Central memory CD4-positive, alpha-beta T cell (primary cell): ENCODE measurements at places on chromosomes 3 and 15.
A peak's percentile ranks its signal among the peaks of the same experiment; 100 is the strongest.

DNA sequence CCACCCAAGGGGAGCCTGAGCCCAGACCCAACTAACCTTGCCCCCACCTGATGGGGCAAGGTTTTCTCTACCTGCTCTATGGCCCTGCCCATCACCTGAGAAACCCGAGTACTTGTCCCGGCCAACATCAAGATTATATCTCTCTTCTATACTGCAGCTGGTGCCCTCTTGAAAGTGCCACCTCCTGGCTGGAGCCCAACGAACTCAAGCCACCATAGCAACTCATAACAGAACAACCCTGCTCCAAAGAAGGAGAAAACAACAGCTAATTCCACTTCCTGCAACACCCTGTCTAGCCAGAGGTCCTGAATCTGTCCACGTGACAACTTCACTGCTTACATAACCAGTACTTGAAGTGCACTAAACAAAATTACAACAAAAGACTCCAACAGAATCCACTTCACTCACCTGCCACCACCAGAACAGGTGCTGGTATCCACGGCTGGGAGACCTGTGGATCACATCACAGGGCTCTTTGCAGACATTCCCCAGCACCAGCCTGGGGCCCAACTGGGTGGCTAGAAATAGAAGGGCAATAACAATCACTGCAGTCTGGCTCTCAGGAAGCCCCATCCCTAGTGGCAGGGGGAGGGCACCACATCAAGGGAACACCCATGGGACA, 49.2 kb downstream of the PIERCE2 start:
- DNase-seq = no peak

DNA sequence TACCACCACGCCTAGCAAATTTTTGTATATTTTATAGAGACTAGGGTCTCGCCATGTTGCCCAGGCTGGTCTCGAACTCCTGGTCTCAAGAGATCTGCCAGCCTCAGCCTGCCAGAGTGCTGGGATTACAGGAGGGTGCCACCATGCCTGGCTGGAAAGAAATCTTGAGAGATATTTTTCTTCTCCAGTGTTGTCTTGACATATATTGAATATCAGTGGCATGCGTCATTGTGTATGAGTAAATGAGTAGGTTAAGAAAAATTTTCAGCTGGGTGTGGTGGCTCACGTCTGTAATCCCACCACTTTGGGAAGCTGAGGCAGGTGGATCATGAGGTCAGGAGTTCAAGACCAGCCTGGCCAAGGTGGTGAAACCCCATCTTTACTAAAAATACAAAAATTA, 3.5 kb upstream of the PIF1 start:
- DNase-seq = no peak

GRCh38 chr3:18758047-18758704, 333.0 kb upstream of the SATB1 start:
- peak; percentile 75 for DNase-seq

GRCh38 chr15:77505556-77505955, 84.9 kb downstream of the HMG20A start:
- no peak for DNase-seq

- no peak for DNase-seq
These were observed 14.3 kb upstream of the SLC9C1 start for GRCh38 chr3:112308151-112308911.

DNA sequence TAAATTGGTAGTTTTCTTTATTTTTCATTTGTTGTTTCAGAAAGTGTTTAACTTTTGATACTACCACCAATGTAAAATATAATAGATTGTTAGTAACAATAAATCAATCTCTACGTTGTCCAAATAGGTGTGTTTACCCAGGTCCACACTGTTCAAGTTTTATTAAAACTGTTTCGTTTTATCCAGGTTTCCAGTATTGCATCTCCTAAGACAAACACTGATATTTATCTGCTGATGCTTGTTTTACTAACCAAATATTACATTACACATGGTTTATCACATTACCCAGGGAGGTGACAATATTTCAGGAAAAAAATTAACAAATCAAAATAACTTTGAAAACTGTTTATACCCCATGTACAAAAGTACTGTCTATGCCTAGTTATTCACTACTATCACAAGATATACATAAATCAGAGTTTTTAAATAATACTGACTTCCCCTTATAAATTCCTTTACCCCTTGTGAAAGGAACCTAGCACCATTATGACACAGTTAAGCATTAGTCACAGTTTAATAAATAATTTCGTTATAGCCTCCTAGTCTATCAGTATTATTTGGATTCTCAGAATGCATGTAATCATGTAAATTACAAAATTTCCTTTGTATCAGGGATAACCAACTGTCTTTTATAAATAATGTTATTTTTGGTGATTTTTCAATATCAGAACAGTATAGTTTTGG, 205.3 kb downstream of the ZBTB20 start:
- no peak for DNase-seq

DNA sequence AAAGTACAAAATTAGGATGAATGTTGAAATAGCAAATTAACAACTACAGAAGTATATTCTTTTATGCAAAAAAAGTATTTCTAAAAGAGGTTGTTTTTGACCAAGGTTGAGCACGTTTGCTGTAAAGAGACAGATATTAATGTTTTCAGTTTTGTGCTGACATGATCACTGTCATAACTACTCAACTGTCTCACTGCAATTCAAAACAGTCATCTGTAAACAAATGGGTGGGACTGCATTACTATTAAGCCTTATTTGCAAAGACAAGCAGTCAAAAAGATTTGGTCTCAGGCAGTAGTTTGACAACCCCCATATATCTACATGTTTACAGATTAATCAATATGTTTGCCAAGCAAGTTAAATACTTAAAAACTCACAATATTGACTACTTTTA, 109.1 kb upstream of the ZNF385D start:
- DNase-seq = no peak

- DNase-seq = peak; percentile 72
These were observed at the start of gene IL5RA for GRCh38 chr3:3110299-3110630. IL5RA (minus strand) TSS chr3:3110374; CDS start chr3:3104984, 5,390 bp downstream.

DNA sequence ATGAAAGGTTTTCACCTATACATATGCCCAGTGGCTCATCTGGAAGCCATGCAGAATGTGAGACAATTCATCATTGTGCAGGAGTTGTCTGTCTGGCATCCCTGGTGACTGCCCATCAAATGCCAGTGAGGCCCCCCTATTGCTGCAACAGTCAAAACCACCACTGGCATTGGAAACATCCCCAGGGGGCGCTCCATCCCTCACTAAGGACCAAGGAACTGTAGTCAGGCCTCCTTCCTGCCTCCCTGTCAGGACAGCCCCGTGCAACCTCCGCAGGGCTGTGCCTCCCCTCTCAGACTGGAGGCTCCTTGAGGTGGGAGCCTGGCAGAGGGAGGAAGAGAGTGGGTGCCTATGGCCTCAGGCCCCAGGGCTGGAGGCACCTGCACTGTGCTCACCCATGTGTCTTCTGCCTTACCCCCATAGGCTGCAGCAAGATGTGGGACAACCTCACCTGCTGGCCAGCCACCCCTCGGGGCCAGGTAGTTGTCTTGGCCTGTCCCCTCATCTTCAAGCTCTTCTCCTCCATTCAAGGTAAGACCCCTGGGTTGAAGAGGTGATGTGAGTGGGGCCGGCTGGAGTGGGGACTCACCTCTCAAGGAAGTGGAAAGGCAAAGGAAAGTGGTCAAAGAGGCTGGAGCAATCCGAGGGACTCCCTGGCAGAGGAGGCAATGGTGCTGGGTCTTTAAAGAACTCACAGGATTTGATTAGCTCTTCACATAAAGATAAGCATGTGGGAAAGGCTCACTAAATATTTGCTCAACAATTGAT, 16.5 kb downstream of the VIPR1 start:
- peak; percentile 51 for DNase-seq

DNA sequence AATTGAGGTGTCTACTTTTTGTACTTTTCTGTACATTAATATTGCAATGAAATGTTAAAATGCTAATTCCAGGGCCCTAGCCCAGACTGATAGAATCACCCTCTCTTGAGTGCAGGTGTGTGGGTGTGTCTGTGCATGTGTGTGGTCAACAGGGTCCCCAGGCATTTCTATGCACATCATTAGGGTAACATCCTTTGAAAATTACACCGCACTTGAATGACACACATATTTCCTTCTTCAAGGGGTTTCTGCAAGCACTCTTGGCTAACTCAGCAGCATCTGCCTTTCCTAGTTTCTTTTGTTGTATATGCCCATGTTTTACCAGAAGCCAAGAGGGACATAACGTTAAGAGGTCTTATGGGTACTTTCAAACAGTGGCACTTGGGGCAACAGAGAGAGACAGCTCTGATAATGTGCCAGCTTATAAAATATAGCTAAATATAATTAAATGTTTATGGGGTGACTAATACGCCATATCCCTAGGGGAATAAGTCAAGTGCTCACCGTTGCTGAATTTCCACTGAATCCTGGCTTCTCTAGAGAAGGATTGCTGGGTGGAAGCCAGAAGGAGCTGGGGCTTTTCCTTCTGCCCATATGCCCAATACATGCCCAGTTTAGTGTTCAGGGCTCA, 54.5 kb upstream of the LRIG1 start:
- DNase-seq = no peak

- DNase-seq = peak; percentile 37
These were observed 45.3 kb upstream of the ARL6 start for GRCh38 chr3:97719156-97719821.

DNA sequence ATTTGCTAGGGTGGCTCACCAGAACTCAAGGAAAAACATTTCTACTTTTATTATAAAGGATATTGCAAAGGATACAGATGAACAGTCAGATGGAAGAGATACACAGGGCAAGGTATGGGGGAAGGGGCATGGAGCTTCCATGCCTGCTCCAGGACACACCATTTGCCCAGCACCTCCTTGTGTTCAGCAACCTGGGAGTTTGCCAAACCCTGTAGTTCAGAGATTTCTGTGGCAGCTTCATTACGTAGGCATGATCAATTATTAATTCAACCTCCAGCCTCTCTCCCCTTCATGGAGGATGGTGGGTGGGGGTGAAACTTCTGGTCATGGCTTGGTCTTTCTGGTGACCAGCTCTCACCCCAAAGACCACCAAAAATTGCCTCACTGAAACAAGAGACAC, 353.9 kb upstream of the THBS1 start:
- no peak for DNase-seq

GRCh38 chr3:192827863-192828594, 89.6 kb downstream of the MB21D2 start:
- DNase-seq = no peak

DNA sequence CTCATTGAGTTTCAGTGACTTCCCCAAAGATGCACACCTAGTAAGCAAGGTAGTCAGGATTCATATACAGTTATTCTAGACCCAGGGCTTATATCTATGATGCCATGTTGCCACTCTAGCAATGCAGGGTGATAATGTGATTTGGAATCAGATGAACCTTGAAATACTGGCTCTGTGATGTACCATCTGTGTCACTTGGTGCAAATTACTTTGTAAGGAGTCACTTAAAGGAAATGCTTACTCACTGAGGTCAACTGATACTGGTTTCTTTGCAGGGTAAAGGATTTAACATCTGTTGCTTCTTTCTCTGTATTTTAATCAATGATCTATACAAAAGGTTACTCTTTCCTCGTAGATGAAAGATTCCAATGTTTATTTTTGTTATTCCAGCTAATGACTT, 10.8 kb downstream of the ASB14 start:
- no peak for DNase-seq

DNA sequence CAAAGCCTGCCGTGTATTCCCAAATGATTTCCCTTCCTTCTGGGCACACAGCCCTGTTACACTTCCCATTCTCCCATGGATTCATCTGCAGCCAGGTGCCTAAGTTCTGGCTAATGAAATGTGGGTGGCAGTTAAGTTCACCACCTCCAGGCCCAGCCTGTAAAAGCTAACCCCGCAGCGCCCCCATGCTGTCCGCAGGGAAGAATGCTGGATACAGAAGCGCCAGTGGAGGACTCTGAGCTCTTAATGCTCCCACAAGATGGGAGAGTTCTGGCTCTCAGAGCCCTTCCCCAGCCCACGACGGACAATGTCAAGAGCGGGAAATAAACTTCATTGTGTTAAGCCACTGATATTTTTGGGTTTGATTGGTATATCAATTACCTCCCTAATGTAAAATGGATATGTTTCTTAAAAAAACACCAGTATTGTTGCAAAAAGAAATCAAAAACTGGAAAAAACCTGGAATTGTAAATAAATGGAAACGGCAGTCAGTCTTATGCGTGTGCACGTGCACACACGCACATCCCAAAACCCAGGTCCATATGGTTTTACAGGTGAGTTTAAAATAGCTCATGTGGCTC, 37.7 kb upstream of the FGD5 start:
- no peak for DNase-seq

GRCh38 chr3:78041486-78041885, 1001.6 kb downstream of the ROBO2 start:
- DNase-seq = no peak

- DNase-seq = no peak
These were observed 674 bp upstream of the MECOM start for GRCh38 chr3:169663951-169664820.

DNA sequence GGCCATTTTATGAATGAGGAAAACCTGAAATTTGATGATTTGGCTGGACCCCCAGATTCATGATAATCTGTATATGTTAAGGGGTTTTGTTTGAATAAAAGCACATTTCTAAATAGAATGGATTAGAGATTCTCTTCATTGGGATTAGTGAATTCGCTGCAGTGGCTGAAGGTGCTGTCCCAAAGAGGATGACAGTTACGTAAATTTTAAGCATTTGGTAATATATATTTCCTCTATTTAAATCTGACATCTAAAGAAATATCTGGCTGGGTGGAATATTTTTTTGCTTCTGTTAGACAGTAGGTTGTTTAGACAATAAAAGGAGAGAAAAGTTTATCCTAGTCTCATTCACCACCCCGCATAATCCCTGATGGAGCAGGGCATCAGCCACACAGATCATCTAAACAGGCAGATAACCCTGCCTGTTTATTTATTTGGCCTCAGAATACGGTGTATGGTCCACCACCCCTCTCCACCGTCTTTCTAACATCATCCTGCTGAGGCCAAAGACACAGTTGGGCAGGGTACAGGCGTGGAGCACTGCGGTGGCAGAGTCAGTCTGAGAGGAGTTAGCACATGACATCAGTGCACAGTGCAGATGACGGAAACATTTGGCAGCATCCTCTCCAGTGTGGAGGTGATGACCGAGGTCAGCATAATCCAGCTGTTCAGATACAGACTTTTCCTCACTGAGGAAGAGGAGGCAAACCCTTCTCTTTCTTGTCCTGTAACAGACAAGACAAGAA, 20.4 kb upstream of the NFKBIZ start:
- DNase-seq = peak; percentile 41

- DNase-seq = no peak
These were observed 368.4 kb downstream of the MECOM start for GRCh38 chr3:169295126-169295525.

GRCh38 chr3:194139071-194139813, 3.3 kb downstream of the HES1 start:
- no peak for DNase-seq

DNA sequence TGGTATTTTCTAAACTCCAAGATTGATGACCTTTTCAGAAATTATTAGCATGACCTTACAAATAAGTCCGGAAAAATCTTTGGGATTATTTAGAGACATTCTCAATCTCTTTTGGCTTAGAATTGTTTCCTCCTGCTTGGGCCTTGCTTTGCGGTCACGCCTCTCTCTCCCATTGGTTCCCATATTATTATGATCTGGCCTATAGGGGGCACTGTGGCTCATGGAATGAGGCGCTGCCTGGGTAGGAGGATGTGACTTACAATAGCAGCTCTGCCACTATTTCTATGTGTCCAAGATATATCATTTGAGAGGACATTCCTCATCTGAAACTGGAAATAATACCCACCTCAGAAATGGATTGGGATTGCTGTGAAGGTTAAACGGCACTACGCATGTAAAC, 464.9 kb downstream of the MFSD1 start:
- no peak for DNase-seq
